ENCODE measurements at places on chromosomes 2 and 18.

GRCh38 chr18:58784601-58785137, 80.0 kb upstream of the ZNF532 start:
- no peak for DNase-seq

DNA sequence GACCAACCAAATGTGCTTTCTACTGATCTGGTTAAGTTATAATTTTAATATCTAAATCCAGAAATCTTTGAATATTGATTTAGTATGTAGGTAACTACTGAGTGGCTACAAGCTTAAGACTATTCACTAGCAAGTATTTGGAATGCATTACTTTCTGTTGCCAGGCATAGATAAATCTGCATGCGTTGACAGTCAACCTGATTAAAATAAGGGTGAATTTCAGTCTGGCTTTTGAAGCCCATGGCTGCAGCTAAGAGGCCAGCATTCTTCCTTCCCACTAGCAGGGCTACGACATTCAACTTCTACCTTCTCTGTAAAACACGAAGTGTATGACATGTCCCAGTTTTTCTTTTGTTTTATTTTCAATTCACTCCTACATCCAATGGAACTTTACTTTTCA, 340.6 kb downstream of the EPHA4 start:
- no peak for DNase-seq

GRCh38 chr2:238586931-238587775, 160.4 kb downstream of the ASB1 start:
- no peak for DNase-seq

DNA sequence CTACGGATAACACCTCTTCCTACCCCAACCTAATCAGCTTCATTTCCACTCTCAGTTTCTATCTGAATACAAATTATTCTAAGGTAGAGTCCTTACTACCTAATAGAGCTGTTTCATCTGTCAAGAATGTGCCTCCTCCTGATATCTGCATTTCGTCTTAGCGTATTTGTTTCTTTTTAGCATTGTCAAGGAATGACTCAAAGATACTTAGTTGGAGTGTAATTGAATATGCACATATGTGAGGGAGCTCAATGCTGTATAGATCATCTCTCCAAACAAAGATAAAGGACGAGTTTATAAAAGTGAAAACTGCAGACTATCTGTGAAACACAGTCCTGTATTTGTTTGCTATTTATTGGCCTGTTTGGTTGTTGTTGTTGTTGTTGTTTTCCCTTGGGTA, 2059.4 kb upstream of the CELF4 start:
- DNase-seq, result no peak

GRCh38 chr2:27920148-27920885, 29.8 kb downstream of the BABAM2 start:
- no peak for DNase-seq

DNA sequence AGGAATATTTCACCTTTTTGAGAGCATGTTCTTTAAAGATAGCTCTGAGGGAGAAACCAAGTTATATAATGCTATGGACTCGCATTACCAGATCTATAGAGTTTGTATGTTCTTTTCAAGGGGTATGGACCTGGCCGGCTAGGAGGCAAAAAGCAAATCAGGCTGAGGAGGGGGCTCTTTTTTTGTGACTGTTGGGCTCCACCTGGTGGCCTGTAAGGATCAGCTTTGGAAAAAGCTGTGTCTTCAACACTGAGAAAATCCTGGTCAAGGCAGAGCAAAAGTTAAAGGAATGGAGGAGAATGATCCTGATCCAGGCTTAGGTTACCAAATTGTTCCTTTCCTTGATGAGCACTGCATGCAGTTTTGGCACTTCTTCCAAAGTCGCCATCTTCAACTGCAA, 180.5 kb downstream of the DIS3L2 start:
- no peak for DNase-seq

GRCh38 chr2:2896643-2897042, 481.0 kb downstream of the EIPR1 start:
- no peak for DNase-seq

DNA sequence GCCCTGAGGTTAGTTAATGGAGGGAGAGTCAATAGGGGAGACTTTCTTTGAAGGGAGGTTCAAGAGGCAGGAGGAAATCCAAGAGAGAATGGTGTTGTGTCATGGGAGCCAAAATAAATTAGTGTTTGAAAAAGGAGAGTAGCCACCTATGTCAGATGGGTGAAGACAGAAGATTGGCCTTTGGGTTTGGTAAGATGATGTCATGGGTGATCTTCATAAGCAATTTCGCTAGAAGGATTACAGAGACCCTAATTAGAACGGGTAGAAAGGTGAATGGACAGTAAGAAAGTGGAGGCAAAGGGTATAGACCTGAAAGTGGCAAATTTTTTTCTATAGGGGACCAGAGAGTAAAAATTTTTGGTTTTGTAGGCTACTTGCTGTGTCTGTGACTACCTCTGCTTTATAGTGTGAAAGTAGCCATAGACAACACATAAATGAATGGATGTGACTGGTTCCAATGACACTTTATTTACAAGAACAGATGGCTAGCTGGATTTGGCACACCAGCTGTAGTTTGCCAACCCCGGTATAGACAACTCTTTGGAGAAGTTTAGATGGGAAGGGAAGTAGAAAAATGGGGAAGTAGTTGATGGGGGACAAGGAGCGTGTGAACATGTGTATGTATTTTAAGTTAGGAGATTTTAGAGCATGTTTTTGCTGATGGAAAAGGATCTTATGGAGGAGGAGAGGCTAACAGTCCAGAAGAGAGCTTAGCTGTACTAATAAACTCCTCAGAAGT, 9.3 kb downstream of the STAMBP start:
- no peak for DNase-seq

DNA sequence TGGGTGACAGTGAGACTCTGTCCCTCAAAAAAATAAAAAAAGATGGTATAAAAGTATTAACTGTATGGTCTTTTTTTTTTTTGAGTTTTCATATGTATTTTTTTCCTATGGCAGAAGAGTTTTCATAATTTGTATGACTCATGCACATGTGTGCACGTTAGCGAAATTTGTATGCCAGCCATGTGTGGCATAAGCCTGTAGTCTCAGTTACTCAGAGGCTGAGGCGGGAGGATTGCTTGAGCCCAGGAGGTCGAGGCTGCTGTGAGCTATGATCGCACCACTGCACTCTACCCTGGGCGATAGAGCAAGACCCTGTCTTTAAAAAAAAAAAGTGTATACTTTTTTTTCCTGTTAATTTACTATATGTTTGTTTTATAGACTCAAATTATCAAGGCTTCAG, 160.8 kb downstream of the TGIF1 start:
- no peak for DNase-seq

DNA sequence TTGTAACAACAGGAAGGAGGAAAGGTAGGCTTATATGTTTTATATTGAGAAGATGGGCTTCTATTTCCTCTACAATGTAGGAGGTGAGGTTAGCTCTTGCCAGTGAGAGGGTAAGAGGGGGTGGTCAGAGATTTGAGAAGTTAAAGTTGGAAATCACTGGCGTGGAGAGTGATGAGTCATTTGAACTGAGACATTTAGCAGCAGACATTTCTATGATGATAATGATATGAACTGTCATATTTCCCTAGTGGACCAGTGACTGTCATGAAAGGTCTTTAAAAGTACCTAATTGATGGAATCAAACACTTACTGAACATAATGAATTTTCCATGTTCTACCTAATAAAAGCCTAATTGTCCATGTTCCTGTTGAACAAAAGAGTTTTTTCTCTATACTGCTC, 126.1 kb downstream of the FAM161A start:
- DNase-seq, result no peak

- peak; percentile 70 for DNase-seq
Observed at GRCh38 chr2:69642709-69643601, 584 bp downstream of the AAK1 start.

GRCh38 chr2:55431982-55432627, 12.4 kb upstream of the CCDC88A start:
- DNase-seq, result no peak

GRCh38 chr2:30396436-30397232, 50.4 kb upstream of the LCLAT1 start:
- DNase-seq, result no peak

GRCh38 chr2:191470306-191470705, 207.6 kb upstream of the NABP1 start:
- no peak for DNase-seq

DNA sequence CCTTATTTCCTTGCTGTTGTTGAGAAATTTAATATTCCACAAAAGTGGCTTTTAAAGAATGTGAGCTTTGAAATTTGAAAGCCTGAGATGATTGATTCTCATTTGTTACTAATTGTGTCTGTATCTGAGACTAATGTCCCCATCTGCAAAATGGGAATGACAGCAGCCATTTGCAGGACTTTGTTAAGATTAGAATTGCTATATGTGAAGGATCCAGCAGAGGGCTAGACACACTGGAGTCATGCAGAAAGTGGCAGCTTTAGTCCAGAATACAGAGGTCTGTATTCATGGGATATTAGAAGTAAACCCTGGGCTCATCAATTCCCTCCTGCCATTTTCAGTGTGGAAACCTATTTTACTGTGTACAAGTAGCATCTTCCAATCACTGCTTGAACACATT, 296.5 kb upstream of the GYPC start:
- no peak for DNase-seq

DNA sequence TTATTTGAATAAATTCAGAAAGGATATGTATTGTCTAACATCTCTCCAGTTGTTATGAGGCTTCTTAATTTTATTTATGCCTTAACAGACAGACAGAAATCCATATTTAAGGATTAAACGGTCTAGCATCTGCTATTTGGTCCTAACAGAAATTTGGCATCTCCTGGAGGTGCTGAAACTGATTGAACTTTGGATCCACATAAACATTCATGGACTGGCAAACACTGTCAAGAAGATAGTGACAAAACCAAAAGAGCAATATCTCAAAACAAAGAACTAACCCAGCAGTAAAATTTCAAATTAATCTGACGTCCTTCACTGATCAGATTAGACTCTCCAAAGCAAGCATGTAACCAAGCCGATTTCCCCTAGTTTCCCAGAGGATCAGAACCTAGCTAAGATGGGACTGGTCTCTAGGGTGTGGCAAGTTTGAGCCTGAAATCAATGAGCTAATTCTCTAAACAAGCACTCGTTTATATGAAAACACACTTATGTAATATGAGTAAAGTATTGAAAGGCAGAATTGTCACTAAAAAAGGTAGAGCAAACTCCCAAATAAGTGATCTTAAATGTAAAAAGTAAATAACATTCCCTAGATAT, 139.5 kb downstream of the NOL4 start:
- no peak for DNase-seq

DNA sequence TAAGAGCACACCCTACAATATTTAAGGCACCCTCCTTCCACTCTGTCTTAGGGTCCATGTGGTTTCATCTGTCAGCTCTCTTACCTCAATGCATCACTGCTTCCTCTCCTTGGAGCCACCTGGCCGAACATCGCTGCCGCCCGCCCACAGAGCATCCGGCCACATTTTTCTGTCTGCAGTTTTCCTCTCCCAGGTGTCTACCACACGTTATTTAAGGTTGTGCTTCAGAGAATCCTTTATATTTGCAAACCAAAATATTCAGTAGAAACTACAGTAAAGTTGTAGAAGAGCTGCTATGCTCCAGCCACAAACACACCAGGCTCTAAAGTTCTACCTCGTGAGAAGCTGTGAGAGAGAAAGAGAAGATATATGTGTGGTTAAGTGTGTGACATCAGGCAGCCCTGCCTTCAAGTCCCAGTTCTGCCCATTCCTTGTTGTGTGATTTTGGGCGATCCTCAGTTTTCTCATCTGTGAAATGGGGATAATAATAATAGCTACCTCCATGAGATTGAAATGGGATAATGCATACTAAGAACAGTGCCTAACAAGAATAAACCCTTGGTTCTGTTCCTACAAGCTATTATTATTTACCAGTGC, 4.9 kb upstream of the STK17B start:
- peak; percentile 84 for DNase-seq

GRCh38 chr2:180662941-180663471, 317.4 kb upstream of the UBE2E3 start:
- no peak for DNase-seq

DNA sequence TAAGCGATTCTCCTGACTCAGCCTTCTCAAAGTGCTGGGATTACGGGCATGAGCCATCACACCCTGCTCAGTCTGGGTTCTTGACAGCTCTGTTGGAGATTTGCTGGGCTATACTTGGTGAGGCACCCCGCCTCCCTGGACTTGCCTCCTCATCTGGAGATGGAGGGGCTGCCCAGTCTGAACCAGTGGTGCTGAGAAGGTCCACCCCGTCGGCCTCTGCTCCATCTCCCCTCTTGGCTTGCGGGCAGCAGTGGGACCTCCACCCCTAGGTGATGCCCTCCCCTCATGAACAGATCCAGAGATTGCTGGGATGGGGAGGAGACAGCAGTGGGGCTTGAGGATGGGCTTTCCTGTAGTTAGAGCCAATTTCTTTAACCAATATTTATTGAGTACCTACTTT, 120.9 kb downstream of the CLIP4 start:
- DNase-seq, result no peak

GRCh38 chr2:121547646-121548045, 17.0 kb downstream of the RNU4ATAC start:
- DNase-seq, result no peak

DNA sequence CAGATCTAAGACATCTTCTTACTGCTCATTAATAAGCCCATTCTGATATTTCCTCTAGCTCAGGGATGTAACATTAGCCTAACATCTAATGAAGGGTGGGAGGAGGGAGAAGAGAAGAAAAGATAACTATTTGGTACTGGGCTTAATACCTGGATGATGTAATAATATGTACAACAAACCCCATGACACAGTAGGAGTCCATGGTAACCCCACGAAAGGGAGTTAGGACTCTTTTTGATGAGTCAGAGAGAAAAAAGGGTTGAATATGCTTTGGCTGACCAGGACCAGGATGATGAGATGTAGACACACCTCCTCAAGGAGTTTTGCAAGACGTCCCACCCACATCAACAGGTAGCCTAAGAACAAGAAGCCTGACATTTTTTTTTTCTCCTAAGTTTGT, 34.4 kb upstream of the DLX2 start:
- no peak for DNase-seq

GRCh38 chr18:13416848-13417247, 198.3 kb downstream of the LDLRAD4 start:
- no peak for DNase-seq

DNA sequence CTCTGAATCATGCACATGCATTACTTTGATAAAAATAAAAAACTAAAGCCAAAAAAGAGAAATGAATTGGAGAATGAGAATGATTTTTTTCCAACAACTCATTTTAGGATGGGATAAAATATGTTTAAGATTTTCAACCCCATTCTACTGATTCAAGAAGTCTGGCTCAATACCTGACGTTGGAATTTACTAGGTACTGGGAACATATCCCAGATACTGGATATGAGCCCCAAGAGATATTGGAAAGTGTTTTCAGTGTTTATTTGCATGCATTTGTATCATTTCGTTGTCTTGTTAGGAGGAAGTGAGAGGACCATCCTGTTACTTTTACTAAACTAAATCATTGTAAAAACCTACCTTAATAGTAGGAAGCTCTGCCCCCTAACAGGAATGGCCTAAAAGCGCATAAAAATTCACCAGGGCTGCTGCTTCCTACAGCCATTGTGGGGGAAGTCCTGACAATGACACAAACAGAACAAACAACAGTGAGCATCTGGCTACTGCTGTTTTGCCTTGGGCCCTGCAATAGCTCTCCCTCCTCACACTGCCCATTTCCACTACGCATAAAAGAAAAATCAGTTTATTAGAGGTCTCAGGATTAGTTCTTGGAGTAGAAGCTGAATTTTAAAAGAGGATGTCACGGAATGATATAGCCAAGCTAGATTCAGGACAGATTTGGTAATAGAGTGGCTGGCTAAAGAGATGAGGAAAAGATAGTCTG, 35.2 kb downstream of the ANKAR start:
- DNase-seq, result no peak

GRCh38 chr2:198928026-198928425, 529.7 kb downstream of the SATB2 start:
- no peak for DNase-seq

- no peak for DNase-seq
Observed at GRCh38 chr2:238406221-238406997, 20.3 kb upstream of the ASB1 start.

Data from activated CD4-positive, alpha-beta T cell treated with anti-CD3 and anti-CD28 coated beads for 4 hours (primary cell).